Ovary (tissue), 10 donors: ENCODE measurements at places on chromosomes 7 and 10. TPM values are rescaled to one million over a fixed set of nuclear protein-coding genes. Genes with fewer than 3 reads are reported as not detected.

GRCh38 chr7:143849785-143850479, 52.0 kb downstream of the TCAF1 start:
- no peak for DNase-seq

The OR2A1 gene
- polyA plus RNA-seq, result 0.16 TPM

DNA sequence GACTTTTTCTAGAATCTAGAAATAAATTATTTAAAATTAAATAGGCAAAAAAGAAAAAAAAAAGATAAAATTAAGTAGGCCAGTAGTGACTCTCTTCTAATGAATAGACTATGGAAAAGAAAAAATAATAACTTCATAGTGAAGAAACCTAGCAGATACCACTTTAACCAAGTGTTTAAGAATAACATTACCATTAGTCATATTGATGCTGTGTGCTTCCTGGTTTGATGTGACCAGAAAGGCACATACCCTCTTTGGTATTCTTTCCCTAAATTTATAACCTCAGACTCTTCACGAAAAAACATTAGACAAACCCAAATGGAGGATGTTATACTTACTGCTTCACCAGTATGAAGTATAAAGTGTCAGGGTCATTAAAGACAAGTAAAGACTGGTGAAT, 42.6 kb downstream of the KIF20B start:
- DNase-seq, result no peak

The AKR1B15 gene
- not detected for polyA plus RNA-seq

The PSD gene
- polyA plus RNA-seq, result 12.4 TPM

GRCh38 chr10:80474941-80475340, 20.8 kb downstream of the TSPAN14 start:
- DNase-seq, result no peak

GRCh38 chr10:44571701-44572100, 186.8 kb upstream of the CXCL12 start:
- no peak for DNase-seq

The PIK3AP1 gene
- 2.5 TPM for polyA plus RNA-seq

The COX19 gene
- 6.8 TPM for polyA plus RNA-seq

GRCh38 chr10:5776881-5777197, 36.4 kb downstream of the GDI2 start:
- DNase-seq, result no peak

DNA sequence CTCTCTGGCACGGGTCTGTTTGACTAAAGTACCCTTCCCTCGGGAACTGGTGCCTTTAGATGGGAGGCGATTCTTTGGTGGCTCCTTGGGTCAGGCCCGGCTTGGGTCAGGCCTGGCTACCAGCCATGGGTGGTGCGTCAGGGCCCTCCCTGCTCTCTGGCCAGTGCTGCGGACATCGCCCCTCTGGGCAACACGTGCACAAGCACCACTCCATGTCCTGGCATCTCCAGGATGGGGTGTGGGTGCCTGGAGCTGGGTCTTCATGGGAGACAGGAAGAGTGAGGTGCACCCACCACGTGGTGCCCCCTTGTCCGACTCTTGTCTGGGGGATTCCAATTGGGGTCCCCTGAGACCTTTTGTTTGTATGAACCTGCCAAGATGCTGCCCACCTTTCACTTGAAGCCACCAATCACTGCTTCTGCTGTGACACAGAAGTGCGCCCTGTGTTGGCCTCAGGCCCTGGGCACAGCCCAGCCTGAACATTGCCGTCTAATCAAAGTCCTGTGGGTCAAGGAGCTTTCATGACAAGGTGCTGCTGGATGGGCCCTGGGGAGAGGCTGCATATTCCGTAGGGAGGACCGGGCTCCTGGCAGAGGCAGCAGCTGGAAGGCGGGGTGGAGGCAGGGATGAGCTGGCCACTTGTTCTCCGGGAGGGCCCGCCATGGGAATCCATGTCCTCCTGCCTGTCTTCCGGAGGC, 11.1 kb upstream of the PWWP2B start:
- peak; percentile 48 for DNase-seq

- DNase-seq, result no peak
These were observed 45.9 kb upstream of the TNRC18 start for GRCh38 chr7:5469375-5470166.

- no peak for DNase-seq
These were observed 231.0 kb downstream of the DIP2C start for GRCh38 chr10:458421-458851.

DNA sequence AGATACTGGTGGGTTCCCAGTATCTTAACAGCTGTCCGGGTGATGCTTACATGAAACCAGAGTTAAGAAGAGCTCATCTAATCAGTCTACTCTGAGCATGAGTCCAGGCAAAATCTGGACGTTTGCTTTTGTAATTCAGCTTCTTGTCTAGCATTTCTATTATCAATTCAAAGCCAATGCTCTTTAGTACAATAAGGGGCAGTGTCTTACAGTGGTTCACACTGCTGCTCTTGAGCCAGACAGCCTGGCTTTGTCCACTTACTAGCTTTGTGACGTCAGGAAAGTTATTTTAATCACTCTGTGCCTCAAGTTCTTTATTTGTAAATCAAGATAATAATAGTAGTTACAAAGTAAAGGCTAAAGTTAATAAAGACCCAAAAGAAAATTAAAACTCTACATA, 227.3 kb upstream of the TCF7L2 start:
- no peak for DNase-seq

The OPN1SW gene
- polyA plus RNA-seq, result not detected

The HMX2 gene
- not detected for polyA plus RNA-seq

DNA sequence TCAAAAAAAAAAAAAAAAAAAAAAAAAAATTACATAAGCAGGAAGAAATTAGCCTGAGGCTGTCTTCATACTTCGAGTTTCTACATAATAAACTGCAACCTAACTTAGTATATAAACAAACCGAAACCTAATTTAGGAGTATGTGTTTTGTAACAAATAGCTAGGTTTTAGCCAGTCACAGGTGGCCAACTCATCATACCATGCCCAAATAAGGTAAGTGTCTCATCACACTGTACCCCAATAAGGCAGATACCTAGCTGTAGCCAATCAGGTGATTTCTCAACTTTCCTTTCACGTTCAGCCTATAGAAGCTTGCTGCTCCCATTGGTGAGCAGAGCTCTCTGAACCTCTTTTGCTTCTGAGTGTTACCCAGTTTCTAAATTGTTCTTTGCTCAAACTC, 13.9 kb upstream of the AGR2 start:
- DNase-seq, result no peak

The SNX10 gene
- 6.4 TPM for polyA plus RNA-seq

DNA sequence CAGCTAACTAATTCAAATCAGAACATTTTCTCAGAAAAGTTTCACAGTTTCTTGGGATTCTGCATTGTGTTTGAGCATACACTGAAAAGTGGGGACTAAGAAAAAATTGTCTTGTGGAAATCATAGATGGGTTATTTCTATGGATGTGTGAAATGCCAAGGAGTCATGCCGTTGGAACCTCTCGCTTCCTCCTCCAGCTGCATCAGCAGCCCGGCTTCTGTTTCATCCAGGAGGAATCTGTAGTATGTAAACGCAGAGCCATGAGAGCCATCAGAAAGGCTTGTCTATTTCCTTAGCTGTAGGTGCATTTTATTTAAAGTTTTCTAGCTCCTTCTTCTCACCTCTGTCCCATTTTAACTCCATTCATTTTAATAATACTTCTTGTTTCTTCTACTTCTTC, 1144.1 kb downstream of the GATA3 start:
- no peak for DNase-seq

The BAG3 gene
- 26.9 TPM for polyA plus RNA-seq

DNA sequence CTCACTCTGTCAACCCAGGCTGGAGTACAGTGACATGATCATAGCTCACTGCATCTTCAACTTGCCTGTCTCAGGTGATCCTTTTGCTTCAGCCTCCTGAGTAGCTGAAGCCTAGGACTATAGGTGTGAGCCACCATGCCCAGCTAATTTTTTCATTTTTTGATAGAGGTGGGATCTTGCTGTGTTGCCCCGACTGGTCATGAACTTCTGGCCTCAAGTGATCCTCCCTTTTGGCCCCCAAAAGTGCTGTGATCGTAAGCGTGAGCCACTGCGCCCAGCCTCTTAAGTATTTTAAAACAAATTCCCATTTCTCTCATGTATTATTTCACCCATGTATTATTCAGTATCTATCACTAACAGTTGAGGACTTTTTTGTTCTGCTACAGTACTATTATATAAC, 43.5 kb downstream of the KMT2E start:
- no peak for DNase-seq

DNA sequence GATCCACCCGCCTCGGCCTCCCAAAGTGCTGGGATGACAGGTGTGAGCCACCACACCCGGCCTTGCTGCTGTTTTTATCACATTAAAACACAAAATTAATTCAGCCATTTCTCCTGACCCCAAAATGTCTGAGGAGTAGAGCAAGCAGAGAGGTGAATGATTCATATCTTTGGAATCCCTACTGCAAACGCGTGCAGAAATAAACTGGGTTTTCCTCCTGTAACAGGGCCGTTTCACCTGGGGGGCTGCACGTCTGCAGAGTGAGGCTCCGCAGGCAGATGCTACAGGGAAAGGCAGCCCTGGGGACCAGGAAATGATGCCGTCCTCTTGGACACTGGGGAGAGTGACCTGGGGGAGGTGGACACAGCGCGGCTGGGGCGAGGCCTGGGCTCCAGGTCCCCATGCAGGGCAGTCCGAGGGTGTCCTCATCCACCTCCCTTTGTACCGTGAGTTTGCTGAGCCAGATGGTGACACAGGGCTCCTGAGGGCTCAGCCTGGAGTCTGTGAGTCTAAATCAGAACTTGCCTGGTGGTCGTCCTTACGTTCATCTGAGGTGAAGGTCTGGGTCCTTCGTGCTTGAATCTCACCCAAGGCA, 41.9 kb downstream of the PDGFA start:
- DNase-seq, result no peak

The IQUB gene
- polyA plus RNA-seq, result 0.39 TPM

DNA sequence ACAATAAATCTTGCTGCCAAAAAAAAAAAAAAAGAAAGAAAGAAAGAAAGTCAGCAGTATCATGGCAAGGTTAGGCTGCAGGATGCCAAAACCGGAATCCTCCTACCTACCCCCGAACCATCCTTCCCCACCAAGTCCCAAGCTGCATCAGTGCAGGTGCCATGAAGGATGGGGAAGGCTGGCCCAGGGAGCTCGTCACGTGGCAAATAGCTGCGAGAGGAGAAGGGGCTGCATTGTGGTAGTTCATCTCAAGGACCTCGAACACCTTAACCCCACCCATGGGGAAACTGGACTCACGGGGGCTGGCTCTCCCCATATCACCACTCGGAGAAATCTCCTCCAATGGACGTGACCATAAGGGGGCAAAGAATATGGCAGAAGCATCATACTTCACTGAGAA, 86.2 kb downstream of the TACC2 start:
- DNase-seq, result no peak

- DNase-seq, result no peak
These were observed 7.6 kb upstream of the ADAMTS14 start for GRCh38 chr10:70664702-70665195.

DNA sequence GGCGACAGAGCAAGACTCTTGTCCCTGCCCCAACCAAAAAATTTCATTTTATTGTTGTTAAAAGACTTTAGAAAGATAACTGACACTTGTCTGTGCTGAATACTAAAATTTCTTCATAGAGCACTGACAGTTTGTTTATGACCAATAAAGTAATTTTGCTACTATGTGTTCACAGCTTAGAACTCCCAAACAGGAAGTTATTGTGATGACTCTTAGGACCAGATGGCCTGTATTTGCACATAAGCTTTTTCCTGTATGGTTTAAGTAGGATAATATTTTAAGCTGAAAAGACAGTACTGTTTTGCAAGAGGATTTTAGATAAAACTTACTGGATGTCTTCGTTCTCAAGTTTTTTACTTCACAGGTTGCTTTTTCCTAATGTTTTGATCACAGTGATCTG, 80.7 kb downstream of the MMRN2 start:
- no peak for DNase-seq

The PRPS1L1 gene
- polyA plus RNA-seq, result not detected

- DNase-seq, result no peak
These were observed 722.7 kb upstream of the CELF2 start for GRCh38 chr10:10294881-10295529.

DNA sequence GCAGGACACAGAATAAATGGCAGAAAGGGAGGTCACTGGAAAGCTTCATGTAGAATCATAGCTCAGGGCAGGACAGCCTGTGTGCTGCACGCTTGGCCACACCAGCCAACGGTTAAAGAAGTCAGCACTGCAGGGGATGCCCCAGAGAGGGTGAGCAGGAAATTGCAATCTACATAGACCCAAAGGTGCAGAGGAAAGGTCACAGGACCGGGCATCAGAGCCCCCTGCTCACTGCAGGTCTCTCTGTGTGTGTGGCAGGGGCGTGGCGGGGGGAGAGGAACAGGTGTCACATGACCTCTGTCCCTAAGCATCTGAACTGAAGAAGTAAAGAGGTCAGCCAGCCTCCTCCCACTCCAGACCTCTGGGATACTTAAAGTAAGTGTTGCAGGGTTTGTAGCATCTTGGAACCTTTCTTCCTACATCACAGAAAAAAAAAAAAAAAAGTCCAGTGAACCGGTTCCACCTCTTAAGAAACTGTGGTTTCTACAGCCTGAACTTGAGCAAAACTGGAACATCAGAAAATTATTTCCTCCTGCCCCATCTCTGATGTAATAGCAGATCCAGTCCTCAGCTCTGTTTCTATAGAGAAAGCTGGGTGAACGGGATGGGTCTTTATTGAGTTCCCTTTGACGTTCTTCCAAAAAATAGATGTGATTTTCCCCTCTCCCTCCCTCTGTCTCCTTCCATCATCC, 64.3 kb downstream of the RGS10 start:
- no peak for DNase-seq

GRCh38 chr10:59852670-59853069, 53.7 kb downstream of the CCDC6 start:
- no peak for DNase-seq

The KCP gene
- polyA plus RNA-seq, result 0.05 TPM

DNA sequence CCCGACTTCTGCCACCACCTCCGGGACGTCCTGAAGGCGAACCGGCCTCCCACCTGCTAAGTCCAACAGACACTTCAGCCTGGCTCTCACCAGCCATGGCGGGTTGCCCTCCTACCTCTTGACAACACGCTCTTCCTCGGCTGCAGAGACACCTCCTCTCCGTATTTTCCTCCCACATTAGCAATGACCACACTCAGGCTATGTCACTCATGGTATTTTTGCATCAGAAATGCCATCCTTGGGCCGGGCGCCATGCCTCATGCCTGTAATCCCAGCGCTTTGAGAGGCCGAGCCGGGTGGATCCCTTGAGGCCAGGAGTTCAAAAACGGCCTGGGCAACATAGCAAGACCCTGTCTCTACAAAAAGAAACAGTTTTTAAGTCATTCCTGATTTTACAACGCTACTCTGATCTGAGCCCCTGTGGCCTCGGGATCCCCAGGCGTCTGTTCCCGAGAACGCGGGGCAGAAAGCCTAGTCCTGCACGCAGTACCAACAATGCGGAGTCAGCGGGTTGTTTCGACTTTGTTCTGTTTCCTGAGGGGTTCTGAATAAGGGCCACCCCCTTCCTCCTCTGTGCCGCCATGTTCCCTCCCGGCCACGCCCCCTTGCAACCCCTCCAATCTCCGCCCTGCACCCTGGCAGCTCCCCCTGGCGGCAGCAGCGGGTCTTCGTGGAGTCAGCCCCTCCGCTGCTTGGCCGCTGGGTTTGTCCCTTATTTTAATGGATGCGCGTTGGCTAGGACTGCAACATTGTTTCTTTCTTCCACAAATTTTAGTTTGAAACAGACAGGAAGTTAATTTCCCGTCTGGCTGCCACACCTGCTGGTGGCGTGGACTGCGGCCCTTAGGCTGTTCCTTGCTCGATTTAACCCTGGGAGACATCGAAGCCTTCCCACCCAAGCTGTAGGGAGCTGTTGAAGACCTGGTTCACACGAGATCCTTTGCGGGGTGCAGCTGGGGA, 9.7 kb upstream of the ZFAND2A start:
- DNase-seq, result peak; percentile 84
